ENCODE measurements at places on chromosomes 6 and 20. TPM values are rescaled to one million over a fixed set of nuclear protein-coding genes. Genes with fewer than 3 reads are reported as not detected.
A peak's percentile ranks its signal among the peaks of the same experiment; 100 is the strongest.

The RNF39 gene
- total RNA-seq: not detected

The HLA-DOB gene
- 0.39 TPM for total RNA-seq

The HSPA1L gene
- 2.8 TPM for total RNA-seq

The WFDC12 gene
- not detected for total RNA-seq

The ESR1 gene
- 0.03 TPM for total RNA-seq

The OR2H2 gene
- total RNA-seq: not detected

The BICRAL gene
- total RNA-seq: 12.9 TPM

The PRRT1 gene
- 1.3 TPM for total RNA-seq

The SIM1 gene
- total RNA-seq: not detected

The SLC12A5 gene
- 11.8 TPM for total RNA-seq

The HLA-DQB1 gene
- 0.51 TPM for total RNA-seq

DNA sequence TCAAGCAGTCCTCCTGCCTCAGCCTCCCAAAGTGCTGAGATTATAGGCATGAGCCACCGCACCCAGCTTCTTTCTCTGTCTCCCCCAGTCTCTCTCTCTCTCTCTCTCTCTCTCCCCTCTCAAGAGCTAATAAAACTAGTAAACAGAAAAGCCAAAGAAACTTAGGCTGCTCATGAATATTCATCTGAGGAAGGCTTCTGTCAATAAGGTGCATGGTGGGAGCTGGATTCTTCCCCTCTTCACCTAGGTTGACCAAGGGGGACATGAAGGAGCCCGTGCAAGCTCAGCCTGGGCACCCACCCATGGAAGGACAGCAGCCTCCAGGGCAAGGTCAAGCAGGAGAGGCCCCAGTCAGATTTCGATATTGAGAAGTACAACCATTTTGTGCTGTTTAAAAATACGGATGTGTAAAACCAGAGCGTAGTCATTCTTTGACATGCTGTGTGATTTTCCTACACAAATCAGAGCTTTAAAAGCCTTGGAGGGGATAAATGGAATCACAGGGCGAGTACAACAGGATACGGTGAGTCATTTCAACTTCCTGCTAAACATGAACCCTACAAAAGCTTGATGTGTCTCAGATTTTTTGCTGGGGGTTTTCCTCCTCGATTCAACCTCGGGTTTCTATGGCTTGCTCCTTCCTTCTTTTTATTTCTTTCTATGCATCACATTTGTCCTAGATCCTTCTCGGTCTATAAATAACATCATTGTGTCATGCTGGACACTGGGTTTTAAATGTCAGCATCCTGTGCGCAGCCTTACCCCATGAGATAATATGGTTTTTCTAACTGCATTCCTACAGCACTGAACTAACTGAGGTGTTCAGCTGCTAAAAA is 368.9 kb upstream of the JARID2 start:
- H3K27me3 ChIP-seq: no peaks in the 10 kb centered on the region
- no peaks in the 10 kb centered on the region for H3K4me1 ChIP-seq
- H3K36me3 ChIP-seq: no peaks in the 10 kb centered on the region
- no peak overlapping the region for H3K4me3 ChIP-seq

DNA sequence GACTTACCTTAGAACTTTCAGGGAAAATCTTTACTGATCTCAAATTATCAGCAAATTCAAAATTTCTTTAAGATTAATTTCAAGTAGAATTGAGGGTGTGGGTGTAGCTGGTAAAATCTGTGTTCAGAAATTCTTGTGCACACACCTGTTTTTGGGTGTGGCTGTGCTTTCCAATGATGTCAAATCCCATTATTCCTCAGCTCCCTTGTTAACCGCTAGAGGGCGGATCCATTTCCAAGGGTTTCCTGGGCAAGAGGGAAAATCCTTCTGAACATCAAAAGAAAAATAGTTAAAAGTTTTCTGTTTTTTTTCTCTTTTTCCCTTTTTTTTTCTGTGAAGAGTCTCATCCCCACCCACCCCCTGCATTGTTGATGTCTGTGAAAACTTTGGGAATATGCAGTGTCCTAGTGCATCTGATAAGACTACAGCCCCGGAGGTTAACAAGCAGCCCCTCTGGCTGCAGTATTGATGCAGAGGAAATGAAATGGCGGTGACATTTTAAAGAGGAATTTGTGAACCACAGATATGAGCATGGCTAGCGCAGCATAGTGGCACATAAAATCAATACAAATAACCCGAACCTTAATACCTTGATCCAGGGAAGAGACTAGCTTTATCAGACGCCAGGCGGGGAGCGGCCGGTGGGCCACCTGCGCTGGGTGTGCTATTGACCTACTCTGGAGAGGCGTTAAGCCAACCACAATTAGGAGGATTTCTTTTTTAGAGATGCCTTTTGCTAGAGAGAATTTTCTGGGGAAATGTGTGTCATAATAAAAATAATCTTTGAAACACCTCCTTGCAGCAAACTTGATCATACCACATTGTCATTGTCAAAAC is 130.9 kb downstream of the FOXA2 start:
- DNase-seq: no peak
- H3K27me3 ChIP-seq: no peaks in the 10 kb centered on the region

DNA sequence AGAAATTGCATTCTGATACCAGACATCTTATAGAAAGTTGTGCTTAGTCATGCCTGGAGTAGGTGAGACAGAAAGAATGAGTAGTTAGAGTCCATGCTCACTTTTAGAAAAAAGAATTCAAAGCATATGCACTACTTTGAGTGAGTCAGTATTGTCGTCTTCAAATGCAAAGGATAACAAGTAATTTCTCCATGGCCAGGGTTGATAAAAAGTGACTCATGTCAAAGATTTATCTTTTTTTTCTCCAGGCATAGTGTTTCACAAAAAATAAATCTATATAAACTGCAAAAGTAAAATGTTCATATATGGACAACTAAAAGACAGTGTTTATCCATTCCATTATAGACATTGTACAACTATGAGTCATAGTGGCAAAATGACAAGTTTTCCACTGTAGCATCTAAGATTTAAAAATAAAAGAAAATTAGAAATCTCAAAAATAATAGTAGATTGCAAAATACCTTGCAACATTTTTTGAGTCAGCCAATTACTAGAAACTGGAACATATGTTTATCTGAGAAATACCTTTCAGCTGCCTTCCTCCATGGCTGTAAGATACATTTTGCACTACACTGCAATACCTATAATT is 329.6 kb downstream of the GRIK2 start:
- H3K36me3 ChIP-seq: no peaks in the 10 kb centered on the region
- no peaks in the 10 kb centered on the region for H3K27me3 ChIP-seq
- peak overlapping the region; percentile 70 for H3K27ac ChIP-seq
- H3K4me1 ChIP-seq: peaks cover 4% of the 10 kb centered on the region

DNA sequence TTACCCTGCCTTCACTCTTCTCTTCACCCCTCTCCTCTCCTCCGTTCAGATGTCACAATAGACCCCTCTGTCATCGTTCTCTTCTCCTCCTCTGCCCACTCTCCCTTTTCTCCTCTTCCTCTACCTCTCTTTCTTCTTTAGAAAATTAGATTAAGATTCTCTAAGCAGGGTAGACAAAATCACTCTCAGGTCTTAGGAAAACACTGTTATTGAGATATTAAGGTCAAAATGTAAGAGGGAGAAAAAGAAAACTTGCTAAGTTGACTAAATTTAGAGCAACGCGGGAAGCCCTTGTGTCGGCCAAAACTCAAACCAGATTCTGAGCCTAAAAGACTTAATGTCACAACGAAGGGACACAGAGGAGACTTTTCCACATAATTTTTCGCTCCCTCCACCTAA is 22.1 kb upstream of the ZNF184 start:
- H3K36me3 ChIP-seq: no peaks in the 10 kb centered on the region
- H3K27me3 ChIP-seq: peaks cover 2% of the 10 kb centered on the region
- DNase-seq: no peak
- peak overlapping the region; percentile 94 for H3K4me3 ChIP-seq
- peak overlapping the region; percentile 59 for H3K27ac ChIP-seq

- no peak overlapping the region for H3K4me3 ChIP-seq
- no peak for DNase-seq
- no peaks in the 10 kb centered on the region for H3K36me3 ChIP-seq
- no peak overlapping the region for H3K27ac ChIP-seq
- H3K27me3 ChIP-seq: no peaks in the 10 kb centered on the region
- H3K4me1 ChIP-seq: no peaks in the 10 kb centered on the region
Observed at GRCh38 chr6:11744753-11745152, 33.9 kb downstream of the ADTRP start.

GRCh38 chr6:111793711-111794111 is 79.5 kb downstream of the FYN start:
- no peak overlapping the region for H3K4me3 ChIP-seq
- no peak for DNase-seq
- no peaks in the 10 kb centered on the region for H3K27me3 ChIP-seq
- no peaks in the 10 kb centered on the region for H3K4me1 ChIP-seq
- H3K27ac ChIP-seq: no peak overlapping the region

GRCh38 chr6:169176361-169176991 is 77.2 kb downstream of the THBS2 start:
- no peaks in the 10 kb centered on the region for H3K27me3 ChIP-seq
- DNase-seq: no peak
- H3K4me1 ChIP-seq: peaks cover 7% of the 10 kb centered on the region
- H3K36me3 ChIP-seq: no peaks in the 10 kb centered on the region
- H3K27ac ChIP-seq: no peak overlapping the region

- DNase-seq: no peak
- H3K36me3 ChIP-seq: no peaks in the 10 kb centered on the region
- no peaks in the 10 kb centered on the region for H3K4me1 ChIP-seq
- H3K27ac ChIP-seq: no peak overlapping the region
- no peaks in the 10 kb centered on the region for H3K27me3 ChIP-seq
Observed at GRCh38 chr20:10591946-10592521, 81.8 kb downstream of the JAG1 start.

DNA sequence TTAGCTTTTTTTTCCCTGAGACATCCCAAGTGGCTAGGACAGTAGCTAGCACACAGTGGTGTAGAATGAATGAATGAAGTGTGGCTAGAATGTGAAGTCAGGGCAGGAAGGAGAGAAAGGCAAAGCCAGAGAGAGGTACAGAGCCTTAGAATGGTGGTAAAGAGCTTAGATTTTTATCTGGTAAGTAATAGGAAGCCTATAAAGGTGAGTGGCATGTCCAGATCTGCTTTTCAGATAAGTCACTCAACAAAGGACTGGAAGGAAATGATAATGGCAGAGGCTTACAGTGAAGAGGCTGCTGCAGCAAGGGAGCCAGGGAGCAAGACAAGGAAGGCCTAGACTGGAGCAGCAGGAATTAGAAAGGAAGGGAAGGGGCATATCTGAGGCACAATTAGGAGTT is 96.0 kb upstream of the PRDM1 start:
- no peak overlapping the region for H3K4me3 ChIP-seq
- peaks cover 9% of the 10 kb centered on the region for H3K4me1 ChIP-seq
- DNase-seq: no peak
- 0 out of 2 replicates have a peak overlapping the region, but pooled peaks have one; percentile 8 for H3K27ac ChIP-seq

GRCh38 chr6:57183336-57183735 is 11.2 kb downstream of the BAG2 start:
- peaks cover 38% of the 10 kb centered on the region for H3K36me3 ChIP-seq
- no peak overlapping the region for H3K27ac ChIP-seq
- peaks cover 3% of the 10 kb centered on the region for H3K4me1 ChIP-seq
- H3K4me3 ChIP-seq: no peak overlapping the region
- H3K27me3 ChIP-seq: no peaks in the 10 kb centered on the region

DNA sequence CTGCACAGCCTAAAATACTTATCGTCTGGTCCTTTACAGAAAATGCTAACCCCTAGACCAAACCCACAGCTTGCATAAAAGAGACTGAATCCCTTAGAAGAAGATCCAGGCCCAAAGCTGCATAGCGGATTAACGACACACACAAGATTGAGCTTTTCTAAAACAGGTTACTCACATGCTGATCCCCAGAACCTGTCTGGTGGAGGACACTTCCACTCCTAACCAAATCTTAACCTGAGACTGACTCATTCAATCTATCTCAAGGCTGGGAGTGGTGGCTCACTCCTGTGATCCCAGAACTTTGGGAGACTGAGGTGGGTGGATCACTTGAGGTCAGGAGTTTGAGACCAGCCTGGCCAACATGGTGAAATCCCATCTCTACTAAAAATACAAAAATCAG is 2.8 kb upstream of the SLPI start:
- DNase-seq: no peak
- peaks cover 6% of the 10 kb centered on the region for H3K27me3 ChIP-seq
- H3K27ac ChIP-seq: no peak overlapping the region
- no peaks in the 10 kb centered on the region for H3K4me1 ChIP-seq

GRCh38 chr6:44113414-44113813 is 13.8 kb downstream of the MRPL14 start:
- H3K27me3 ChIP-seq: no peaks in the 10 kb centered on the region
- H3K36me3 ChIP-seq: peaks cover 17% of the 10 kb centered on the region
- DNase-seq: no peak
- H3K4me1 ChIP-seq: peaks cover 8% of the 10 kb centered on the region
- no peak overlapping the region for H3K27ac ChIP-seq

DNA sequence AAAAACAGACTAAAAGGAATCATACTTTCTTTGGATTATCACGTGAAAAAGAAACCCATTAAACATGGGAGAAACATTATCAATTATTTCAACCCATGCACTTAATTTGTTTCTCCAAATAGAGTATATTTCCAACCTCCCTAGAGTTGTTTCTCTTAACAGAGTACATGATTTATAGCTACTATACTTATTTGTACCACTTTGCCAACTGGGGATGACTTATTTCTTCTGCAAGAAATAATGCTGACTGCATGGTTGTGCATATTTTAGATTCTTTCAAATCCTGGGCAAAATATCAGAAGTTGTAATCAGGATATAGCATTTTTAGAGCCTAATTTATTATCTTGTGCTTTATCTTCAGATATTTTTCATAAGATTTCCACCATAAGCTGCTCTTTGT is 629.1 kb upstream of the EYS start:
- H3K36me3 ChIP-seq: no peaks in the 10 kb centered on the region
- no peaks in the 10 kb centered on the region for H3K4me1 ChIP-seq

- H3K27ac ChIP-seq: no peak overlapping the region
- H3K4me3 ChIP-seq: no peak overlapping the region
- no peaks in the 10 kb centered on the region for H3K4me1 ChIP-seq
- DNase-seq: no peak
Observed at GRCh38 chr20:17066902-17067301, 159.9 kb upstream of the PCSK2 start.

DNA sequence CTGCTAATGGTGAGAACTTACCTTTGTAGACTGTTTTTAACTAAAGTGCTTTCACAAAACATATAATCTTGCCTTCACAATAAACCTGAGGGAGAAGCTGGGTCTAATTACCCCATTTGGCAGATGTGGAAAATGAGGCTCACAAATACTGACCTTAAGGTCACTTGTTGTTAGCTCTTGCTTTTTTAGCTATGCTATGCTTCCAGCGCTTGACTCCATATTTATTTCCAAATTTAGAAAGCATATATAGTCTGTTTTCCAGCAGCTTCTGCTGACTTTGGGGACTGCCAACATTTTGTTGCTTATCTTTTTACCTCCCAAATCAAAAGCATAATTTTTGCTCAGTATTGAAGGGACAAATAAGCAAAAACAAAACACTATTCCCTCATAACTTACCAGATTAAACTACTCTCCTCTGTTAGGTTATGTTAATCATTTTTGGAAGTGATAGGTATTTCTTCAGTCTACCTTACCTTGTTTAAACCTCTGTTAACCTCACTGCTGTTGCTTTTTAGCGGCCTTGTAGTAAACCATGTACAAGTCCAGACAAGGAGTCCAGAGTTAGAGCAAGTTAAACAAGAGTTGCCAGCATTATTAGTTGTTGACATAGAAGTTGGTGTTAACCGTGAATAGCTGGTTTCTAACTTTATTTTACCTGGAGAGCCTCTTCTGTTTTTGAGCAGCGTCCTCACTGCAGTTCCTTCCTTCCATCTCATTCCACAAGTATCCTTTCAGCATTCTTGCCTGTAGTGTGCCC is 4.9 kb upstream of the BTBD3 start:
- H3K36me3 ChIP-seq: no peaks in the 10 kb centered on the region
- peaks cover 3% of the 10 kb centered on the region for H3K4me1 ChIP-seq
- no peaks in the 10 kb centered on the region for H3K27me3 ChIP-seq
